IPS DF 6.9 (cell line): ENCODE measurements at places on chromosomes 5 and 9.

DNA sequence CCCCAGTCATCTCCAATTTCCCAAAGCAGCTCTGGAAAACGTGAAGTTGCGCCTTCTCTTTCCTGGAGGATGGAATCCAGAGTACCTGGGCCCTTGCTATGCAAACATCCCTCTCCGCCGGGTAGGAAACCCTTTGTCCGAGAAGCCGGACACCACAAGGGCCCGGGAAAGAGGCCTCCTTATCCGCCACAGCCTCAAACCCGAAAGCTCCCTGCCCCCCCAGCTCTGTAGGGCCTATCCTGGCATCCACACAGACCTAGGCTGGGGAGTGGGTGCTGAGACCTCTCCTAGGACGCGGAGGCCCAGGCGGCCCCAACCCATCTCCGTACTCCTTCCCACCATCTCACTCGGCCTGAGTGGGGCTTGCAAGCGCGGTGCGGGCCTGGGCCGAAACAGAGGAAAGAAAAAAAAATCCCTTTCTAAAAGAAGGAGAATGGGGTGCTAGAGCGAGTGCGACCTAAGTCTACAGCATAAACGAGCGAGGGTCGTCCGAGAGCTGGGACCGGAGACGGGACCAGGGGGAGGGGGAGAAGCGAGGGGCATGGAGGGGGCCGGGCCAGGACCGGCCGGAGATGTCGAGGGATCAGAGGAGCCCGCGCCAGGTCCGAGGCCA, 624 bp downstream of the FBXW11 start:
- H3K4me3 ChIP-seq = peak overlapping the region; percentile 75
- no peak for DNase-seq
- no peak overlapping the region for H3K27ac ChIP-seq
- peaks cover 4% of the 10 kb centered on the region; the same call in 1 of the 2 replicates for H3K4me1 ChIP-seq

GRCh38 chr5:98961665-98962344, 33.0 kb upstream of the CHD1 start:
- no peak overlapping the region for H3K4me3 ChIP-seq
- no peaks in the 10 kb centered on the region for H3K36me3 ChIP-seq
- H3K27me3 ChIP-seq = no peaks in the 10 kb centered on the region; the same call in 1 of the 2 replicates
- H3K4me1 ChIP-seq = no peaks in the 10 kb centered on the region

DNA sequence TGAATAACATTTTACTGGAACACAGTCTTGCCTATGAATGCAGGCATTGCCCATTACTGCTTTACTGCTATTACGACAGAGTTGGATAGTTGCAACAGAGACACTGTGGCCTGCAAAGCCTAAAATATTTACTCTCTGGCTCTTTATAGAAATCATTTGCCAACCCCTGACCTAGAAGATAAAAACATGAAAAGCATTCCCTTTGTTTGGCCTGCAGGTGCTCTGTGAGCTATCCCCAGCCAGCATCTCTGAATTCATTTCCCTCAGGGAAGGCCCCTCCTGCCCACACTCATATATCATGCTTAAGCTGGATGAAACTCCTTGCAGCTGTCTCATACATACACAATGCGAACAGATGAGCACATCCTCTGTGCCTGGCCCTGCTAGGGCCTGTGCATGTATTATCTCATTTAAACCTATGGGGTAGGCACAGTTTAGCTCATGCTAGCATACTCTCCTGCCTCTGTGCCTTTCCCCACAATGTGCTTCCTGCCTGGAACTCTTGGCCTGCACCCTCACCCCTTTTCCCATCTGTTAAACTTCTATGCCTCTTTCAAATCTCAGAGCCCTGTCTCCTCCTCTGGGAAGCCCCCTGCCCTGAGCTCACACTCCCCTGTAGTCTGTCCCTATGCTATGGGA, 193.1 kb downstream of the PAX5 start:
- no peaks in the 10 kb centered on the region for H3K27me3 ChIP-seq
- DNase-seq = no peak
- no peak overlapping the region for H3K4me3 ChIP-seq

DNA sequence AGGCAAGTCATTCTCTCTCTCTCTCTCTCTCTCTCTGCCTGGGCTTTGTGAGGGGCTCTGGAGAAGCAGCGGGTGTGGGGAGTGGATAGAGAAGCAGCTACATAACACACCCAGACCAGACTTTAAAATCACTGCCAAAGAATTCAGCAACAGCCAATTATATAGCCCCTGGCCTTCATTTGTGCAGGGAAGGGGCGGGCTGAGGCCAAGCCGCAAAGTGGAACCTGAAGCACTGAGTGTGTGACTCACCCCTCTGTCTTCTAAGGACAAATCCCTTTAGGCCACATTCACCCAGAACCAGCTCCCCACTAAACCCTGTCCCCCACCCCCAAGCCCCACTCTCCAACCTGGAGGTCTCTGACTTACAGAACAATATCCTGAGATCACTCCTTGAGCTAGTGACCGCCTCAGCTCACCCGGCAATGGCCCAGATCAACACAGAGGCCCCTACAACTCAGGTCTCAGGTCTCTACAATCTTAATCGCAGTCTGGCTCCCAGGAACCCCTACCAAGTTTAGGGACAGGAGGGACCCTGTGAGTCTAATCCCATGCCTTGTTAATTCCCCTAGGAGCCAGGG, 6.0 kb downstream of the B4GALT1 start:
- H3K36me3 ChIP-seq = no peaks in the 10 kb centered on the region
- no peak overlapping the region for H3K4me3 ChIP-seq
- H3K4me1 ChIP-seq = peaks cover 10% of the 10 kb centered on the region; the same call in 1 of the 2 replicates

- no peaks in the 10 kb centered on the region; the same call in 1 of the 2 replicates for H3K27me3 ChIP-seq
- H3K27ac ChIP-seq = no peak overlapping the region
- H3K4me3 ChIP-seq = peak overlapping the region; percentile 20; the same call in 1 of the 2 replicates
- no peak for DNase-seq
- no peaks in the 10 kb centered on the region for H3K36me3 ChIP-seq
Observed at GRCh38 chr9:35972093-35972492, 14.1 kb upstream of the OR2S2 start.

- no peaks in the 10 kb centered on the region for H3K36me3 ChIP-seq
- no peaks in the 10 kb centered on the region for H3K27me3 ChIP-seq
- no peak for DNase-seq
- no peaks in the 10 kb centered on the region for H3K4me1 ChIP-seq
- no peak overlapping the region for H3K27ac ChIP-seq
- no peak overlapping the region for H3K4me3 ChIP-seq
Observed at GRCh38 chr9:110351009-110351467, 13.4 kb upstream of the TXNDC8 start.

- H3K4me1 ChIP-seq = no peaks in the 10 kb centered on the region
- H3K36me3 ChIP-seq = no peaks in the 10 kb centered on the region
- H3K27ac ChIP-seq = no peak overlapping the region
- H3K27me3 ChIP-seq = no peaks in the 10 kb centered on the region
Observed at GRCh38 chr5:64947031-64947430, 178.3 kb downstream of the CWC27 start.

DNA sequence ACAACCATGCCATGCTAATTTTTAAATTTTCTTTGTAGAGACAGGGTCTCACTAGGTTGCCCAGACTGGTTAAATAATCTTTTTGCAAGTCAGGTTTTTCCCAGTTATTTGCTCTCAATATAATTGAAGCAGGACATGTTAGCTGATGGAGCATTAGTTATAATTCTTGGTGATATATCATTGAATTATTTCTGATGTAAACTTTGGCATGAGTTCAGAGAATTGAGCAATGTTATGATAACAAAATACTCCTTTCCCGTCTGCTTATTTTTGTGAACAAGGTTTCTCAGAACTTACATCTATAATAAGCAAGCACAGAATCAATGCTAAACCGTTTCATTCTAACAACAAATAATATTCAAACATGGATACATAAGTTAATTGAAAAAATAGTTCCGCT, 37.8 kb downstream of the BHMT start:
- no peak overlapping the region for H3K4me3 ChIP-seq
- no peaks in the 10 kb centered on the region for H3K36me3 ChIP-seq
- H3K27ac ChIP-seq = no peak overlapping the region
- H3K27me3 ChIP-seq = no peaks in the 10 kb centered on the region
- DNase-seq = no peak

GRCh38 chr5:123039673-123040072, 3.1 kb upstream of the PPIC start:
- H3K36me3 ChIP-seq = no peaks in the 10 kb centered on the region
- H3K27me3 ChIP-seq = no peaks in the 10 kb centered on the region
- H3K4me3 ChIP-seq = no peak overlapping the region

- no peaks in the 10 kb centered on the region for H3K4me1 ChIP-seq
- H3K4me3 ChIP-seq = no peak overlapping the region
- no peak overlapping the region for H3K27ac ChIP-seq
- H3K36me3 ChIP-seq = no peaks in the 10 kb centered on the region; the same call in 1 of the 2 replicates
Observed at GRCh38 chr5:82772281-82772680, 304.9 kb downstream of the TMEM167A start.

DNA sequence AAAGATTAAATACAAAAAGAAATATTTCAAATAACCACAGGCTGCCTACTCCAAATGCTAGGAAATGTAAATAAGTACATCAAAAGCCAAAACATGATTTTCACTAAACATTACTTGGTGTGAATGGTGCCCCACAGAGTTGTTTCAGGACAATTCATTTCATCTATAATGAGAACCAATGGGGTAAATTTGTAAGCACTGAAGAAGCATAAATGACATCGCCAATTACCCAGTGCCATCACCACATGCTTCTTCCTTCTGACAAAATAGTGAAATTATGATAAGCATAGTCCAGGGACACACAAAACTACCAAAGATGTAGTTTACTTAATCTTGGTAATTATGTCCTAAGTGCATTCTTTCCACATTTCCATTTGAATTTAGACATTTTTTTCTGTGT, 510.4 kb upstream of the TYRP1 start:
- H3K27ac ChIP-seq = no peak overlapping the region
- no peaks in the 10 kb centered on the region for H3K4me1 ChIP-seq
- no peak overlapping the region for H3K4me3 ChIP-seq
- no peaks in the 10 kb centered on the region for H3K27me3 ChIP-seq
- no peaks in the 10 kb centered on the region for H3K36me3 ChIP-seq

DNA sequence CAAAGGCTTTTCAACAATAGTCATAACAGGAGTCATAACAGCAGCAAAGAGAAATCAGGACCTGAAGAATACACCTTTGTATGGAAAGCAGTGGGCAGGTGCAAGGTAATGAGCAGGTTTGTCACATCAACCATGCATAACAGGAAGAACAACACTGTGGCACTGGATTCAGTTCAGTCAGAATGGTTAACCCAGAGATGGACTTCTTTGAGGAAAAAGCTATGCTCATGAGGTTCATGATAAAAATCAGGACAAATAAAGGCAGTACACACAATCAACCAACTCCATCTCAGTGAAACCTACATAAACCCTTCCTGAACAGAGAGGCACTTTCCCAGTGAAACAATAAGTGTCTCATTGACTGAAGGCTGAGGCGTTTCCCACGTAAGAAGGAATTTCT, 27.0 kb downstream of the ABITRAM start:
- H3K36me3 ChIP-seq = no peaks in the 10 kb centered on the region
- no peaks in the 10 kb centered on the region for H3K4me1 ChIP-seq
- no peaks in the 10 kb centered on the region for H3K27me3 ChIP-seq

GRCh38 chr5:776862-777711, 7.4 kb downstream of the ZDHHC11B start:
- DNase-seq = no peak
- no peaks in the 10 kb centered on the region for H3K27me3 ChIP-seq
- H3K4me3 ChIP-seq = no peak overlapping the region
- no peaks in the 10 kb centered on the region for H3K36me3 ChIP-seq
- H3K27ac ChIP-seq = no peak overlapping the region

GRCh38 chr5:14440582-14441431, 140.8 kb upstream of the OTULINL start:
- DNase-seq = no peak
- H3K27me3 ChIP-seq = no peaks in the 10 kb centered on the region; the same call in 1 of the 2 replicates
- H3K36me3 ChIP-seq = no peaks in the 10 kb centered on the region
- H3K4me3 ChIP-seq = no peak overlapping the region
- no peak overlapping the region for H3K27ac ChIP-seq
